H9 (cell line): ENCODE measurements at places on chromosomes 4 and X. TPM values are rescaled to one million over a fixed set of nuclear protein-coding genes. Genes with fewer than 3 reads are reported as not detected.

- DNase-seq = no peak
These were observed 39.6 kb downstream of the SCD5 start for GRCh38 chr4:82758701-82759685.

- DNase-seq = peak; percentile 71
These were observed 34.8 kb downstream of the ASMT start for GRCh38 chrX:1649621-1650020.

Gene MAGEC2
- not detected in 2 replicates for total RNA-seq

GRCh38 chr4:123522081-123522480 is 125.5 kb downstream of the SPRY1 start:
- no peak for DNase-seq

DNA sequence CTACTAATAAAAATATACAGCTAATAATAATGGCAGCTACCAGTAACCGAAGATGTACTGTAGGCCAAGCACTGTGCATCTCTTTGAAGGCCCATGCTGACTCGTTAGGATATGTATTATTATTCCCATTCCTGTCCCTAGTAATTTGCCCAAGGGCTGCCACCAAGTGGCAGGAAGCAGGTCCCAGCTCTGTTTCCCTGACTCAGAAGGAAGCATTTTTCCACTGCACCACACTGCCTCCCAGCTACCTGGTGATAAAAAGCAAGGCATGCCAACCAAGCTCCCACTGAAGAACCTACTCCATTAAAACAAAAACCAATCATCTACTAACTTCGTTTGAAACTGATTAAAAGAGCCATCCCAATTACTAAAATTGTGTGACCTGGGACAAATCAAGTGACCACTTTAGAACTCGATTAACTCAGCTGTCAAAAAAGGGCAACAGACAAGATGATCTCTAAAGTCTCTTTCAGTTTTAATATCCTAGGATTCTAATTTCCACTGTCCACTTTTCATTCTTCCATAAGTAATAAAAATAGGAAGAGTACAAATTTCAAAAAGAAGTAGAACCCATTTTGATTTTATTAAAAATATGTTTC is 24.3 kb upstream of the PGM2 start:
- DNase-seq = peak; percentile 80

DNA sequence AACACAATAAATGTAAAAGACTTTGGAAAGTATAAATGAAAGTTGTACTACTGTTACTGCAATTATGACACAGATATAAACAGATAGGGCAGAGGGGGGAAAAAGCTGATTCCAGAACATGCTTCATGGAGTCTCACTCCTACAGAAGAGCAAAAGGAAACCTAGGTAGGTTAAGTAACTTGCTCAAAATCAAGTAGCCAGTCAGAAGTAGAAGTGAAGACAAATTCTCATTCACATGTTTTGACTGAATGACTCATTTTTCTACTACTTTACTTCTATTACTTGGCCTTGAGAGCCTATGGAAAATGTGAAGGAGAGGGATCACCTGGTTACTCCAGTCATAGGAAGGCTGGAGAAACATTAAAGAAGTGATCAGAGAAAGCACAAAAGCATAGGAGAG is 23.6 kb upstream of the RASGEF1B start:
- DNase-seq = no peak

DNA sequence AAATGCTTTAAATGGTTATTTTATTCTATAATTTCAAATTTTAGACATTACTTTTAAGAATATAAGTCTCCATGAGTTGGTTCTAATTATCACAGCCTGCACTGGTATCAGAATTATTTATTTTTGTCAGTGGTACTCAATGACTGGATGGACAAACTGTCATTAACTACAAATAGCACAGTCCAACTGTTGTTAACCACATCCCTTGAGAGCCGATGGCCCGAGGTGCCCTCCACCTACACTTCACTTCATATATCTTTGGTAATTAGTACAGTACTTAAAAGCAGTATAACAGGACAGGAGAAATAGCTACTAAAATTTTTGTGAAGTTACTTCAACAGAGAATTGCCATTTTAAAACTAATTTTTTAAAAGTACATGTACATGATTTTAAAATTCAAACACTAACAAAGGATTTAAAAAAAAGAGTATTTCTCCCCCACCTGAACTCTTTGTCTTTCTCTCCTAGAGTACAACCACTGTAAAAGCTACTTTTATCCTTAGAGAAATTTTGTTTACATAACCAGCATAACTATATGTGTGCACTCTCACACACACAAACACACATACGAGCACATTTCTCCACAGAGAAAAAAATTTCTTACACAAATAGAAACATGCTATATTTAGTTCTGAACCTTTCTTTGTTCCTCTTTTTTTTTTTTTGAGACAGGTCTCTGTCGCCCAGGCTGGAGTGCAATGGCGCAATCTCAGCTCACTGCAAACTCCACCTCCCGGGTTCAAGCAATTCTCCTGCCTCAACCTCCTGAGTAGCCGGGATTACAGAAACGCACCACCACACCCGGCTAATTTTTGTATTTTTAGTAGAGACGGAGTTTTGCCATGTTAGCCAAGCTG is 6.5 kb downstream of the TIFA start:
- no peak for DNase-seq

DNA sequence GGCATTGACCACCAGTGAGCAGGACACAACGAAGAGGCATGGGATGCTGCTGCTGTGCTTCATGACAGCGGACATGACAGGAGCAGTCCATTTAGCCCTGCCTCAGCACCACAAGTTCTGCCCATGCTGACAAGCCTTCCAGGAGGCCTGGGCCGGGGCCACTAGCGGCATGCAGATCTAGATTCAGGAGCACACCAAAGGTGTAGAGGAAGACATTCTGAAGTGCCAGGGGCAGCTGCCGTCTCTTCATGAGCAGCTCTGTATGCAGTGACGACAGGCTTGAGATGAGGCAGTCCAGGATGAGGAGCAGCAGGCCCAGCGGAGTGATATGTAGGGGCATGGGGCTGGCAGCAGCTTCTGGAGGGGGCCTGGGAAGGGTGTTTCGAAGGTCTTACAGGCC is 38.5 kb upstream of the SLC4A4 start:
- DNase-seq = no peak

Gene GAGE12F
- not detected in 2 replicates for total RNA-seq

DNA sequence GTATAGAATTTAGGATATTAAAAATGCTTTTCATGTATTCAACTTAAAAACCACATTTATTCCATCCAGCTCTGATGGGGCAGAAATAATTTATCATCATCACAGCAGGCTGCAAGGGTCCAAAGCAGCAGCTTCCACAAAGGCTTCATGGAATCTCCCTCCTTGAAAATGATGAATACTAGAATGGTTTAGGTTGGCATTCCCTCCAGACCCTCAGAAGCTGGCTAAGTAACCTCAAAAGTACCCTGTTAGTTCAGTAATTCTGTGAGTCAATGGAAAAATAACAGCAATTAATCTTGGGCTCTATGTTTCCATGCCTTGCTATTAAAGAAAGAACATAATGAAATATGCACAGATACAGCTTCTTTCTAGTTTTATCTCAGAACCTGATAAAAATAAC is 594.9 kb upstream of the DIPK2B start:
- no peak for DNase-seq

DNA sequence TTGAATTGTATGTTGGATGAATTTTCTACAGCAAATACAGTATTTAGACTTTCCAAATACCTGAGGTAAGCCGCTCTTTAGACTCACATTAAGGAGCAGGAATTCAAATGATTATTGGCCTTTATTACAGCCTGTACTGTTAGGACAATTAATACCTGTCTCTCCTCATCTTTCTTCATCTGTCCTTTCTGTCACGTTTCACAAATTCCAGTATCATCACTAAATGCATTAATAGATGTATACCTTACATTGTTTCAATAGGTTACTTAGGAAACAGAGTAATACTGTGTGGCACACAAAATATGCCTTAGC is 1.2 kb downstream of the FAM241A start:
- DNase-seq = no peak

- DNase-seq = no peak
These were observed 608.5 kb upstream of the FAT1 start for GRCh38 chr4:187332141-187332540.

DNA sequence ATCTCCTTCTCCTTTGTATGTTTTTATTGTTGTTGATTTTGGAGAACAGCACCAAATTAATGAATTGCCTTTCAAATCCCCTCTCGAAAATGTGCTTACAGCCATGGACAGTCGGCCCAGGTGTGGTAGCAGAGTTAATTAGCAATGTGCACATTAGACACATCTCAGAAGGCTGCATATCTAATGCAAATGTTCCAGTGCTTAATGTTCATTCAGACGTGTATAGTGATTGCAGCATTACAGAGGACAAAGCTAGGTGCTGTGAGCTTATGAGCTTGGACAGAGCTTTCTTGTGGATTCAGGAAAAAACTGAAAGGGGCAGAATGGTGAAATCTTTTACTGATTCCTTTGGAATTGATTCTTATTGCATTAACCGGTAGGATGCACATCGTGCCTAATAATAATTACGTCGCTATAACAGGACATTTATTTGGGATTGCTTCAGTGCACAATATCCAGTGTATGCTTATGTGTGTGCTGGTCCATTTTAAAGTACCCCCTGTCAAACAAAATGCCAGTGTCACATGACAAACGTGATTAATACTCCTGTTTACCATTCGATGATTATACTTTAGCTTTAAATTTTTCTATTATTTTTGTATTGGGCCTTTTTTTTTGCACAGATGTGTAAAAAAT is 552.9 kb upstream of the EPHA5 start:
- DNase-seq = no peak

Gene WDR45
- total RNA-seq = 31.5 and 35.8 TPM in 2 replicates

DNA sequence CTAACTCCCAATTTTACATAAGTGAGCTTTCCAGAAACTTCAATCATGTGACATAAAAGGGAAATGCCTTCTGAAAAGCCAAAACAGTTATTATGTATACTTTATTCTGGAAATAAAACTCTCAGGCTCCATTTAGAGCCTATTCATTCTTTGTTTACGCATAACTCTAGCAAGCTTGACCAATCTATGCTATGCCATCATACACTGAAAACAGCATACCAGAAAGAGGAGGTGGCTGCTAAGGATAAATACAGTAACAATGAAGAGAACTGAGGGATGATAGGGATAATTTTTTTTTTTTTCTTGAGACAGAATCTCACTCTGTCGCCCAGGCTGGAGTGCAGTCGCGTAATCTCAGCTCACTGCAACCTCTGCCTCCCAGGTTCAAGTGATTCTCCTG is 24.4 kb downstream of the CDKL2 start:
- no peak for DNase-seq

DNA sequence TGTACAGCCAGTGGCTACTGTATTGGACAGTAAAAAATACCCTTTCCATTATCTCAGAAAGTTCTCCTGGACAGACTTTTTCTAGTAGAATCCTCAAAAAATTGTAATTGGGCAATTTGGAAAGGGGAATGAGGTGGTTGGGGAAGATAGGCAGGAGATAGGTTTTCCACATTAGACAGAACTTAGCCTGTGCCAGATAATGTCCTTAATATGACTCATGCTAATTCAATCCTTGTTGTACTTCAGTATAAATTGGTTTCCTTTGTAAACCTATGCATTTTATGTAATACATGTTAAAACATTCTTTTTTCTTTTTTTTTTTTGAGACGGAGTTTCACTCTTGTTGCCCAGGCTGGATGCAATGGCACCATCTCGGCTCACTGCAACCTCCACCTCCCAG is 8.9 kb downstream of the EIF4E start:
- no peak for DNase-seq

Gene SPON2
- 1.7 and 2.3 TPM in 2 replicates for total RNA-seq
